ENCODE measurements at places on chromosomes 1 and 21. TPM values are rescaled to one million over a fixed set of nuclear protein-coding genes. Genes with fewer than 3 reads are reported as not detected.

CFAP74 gene
- total RNA-seq, result not detected

- no peaks in the 10 kb centered on the region for H3K36me3 ChIP-seq
- H3K27me3 ChIP-seq, result no peaks in the 10 kb centered on the region
- no peak overlapping the region for H3K4me3 ChIP-seq
- H3K4me1 ChIP-seq, result peaks cover 8% of the 10 kb centered on the region
- no peak overlapping the region for H3K27ac ChIP-seq
Observed at GRCh38 chr1:184242507-184242943, 144.3 kb upstream of the C1orf21 start.

IVL gene
- total RNA-seq, result not detected

DNA sequence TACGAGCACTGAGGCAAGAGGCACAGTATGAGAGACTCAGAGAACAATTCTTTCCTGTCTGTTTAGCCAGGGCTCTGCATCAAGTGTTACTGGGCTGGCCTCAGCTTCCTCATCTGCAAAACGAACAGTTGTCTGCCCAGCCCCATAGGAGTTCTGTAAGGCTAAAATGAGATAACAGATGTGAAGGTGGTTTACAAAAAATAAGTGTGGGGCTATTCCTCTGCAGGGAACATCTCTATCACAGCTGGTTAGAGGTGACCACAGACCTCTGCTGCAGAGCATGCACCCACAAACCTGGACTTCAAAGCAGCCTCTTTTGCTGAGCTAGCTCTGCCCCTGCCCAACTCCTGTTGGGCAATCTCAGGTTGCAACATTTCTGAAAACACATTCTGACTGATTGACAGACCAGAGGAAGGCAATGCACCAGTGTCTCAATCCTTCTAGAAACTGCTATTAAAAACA is 10.5 kb upstream of the OLIG1 start:
- H3K4me3 ChIP-seq, result no peak overlapping the region
- H3K27ac ChIP-seq, result no peak overlapping the region
- no peaks in the 10 kb centered on the region for H3K4me1 ChIP-seq
- peaks cover 50% of the 10 kb centered on the region for H3K27me3 ChIP-seq
- no peak for DNase-seq
- H3K36me3 ChIP-seq, result no peaks in the 10 kb centered on the region

DNA sequence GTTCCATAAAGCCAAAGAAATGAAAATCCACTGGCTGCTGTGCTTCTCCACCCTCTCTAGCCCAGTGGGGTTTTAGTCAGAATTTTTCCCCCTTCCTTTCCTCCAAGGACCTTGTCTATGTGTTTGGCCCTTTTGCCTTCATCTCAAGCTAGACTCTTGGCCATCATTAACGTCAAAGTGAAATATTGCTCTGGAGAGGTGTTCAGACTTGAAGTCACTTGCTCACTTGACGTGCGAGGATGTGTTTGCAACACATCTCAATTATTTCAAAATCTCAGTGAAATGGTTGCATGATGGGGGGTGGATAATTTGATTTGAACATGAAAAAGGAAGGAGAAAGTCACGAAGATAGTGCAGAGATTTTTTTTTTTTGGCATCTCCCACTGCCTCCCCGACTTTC is 13.6 kb downstream of the EVA1C start:
- peak overlapping the region; percentile 89 for H3K27ac ChIP-seq
- no peaks in the 10 kb centered on the region for H3K36me3 ChIP-seq
- peaks cover 55% of the 10 kb centered on the region for H3K4me1 ChIP-seq
- H3K27me3 ChIP-seq, result no peaks in the 10 kb centered on the region

- H3K4me1 ChIP-seq, result no peaks in the 10 kb centered on the region
- H3K27ac ChIP-seq, result no peak overlapping the region
Observed at GRCh38 chr1:175742790-175743459, 470 bp downstream of the TNR start.

Measured in osteoblast (primary cell).